BJ (cell line): ENCODE measurements at places on chromosomes 6 and 20. TPM values are rescaled to one million over a fixed set of nuclear protein-coding genes. Genes with fewer than 3 reads are reported as not detected.

Gene FAM209A
- 0.09 and 0.11 TPM in 2 replicates for polyA plus RNA-seq

Gene ROMO1
- 306 and 399 TPM in 2 replicates for polyA plus RNA-seq

Gene MAN1A1
- 1.6 and 3.1 TPM in 2 replicates for polyA plus RNA-seq

Gene DYNLT2
- polyA plus RNA-seq: 0.31 and 0.32 TPM in 2 replicates

Gene DDAH2
- 43.2 and 69.5 TPM in 2 replicates for polyA plus RNA-seq

Gene TLDC2
- 0.37 and 0.54 TPM in 2 replicates for polyA plus RNA-seq

Gene CPNE5
- polyA plus RNA-seq: 0.09 and 0.10 TPM in 2 replicates

Gene PTPRT
- not detected in 2 replicates for polyA plus RNA-seq

Gene SIRT5
- 4.6 and 7.2 TPM in 2 replicates for polyA plus RNA-seq

Gene PTK6
- 0.05 and 0.07 TPM in 2 replicates for polyA plus RNA-seq

Gene MRAP2
- polyA plus RNA-seq: 0.16 and 0.26 TPM in 2 replicates

Gene CALHM6
- 0.75 and 0.78 TPM in 2 replicates for polyA plus RNA-seq

Gene SOX4
- 2.4 and 2.9 TPM in 2 replicates for polyA plus RNA-seq

Gene EDN3
- not detected in 2 replicates for polyA plus RNA-seq

Gene MUC21
- polyA plus RNA-seq: not detected in 2 replicates

Gene RAB32
- 77.3 and 86.5 TPM in 2 replicates for polyA plus RNA-seq

Gene CALHM4
- polyA plus RNA-seq: not detected in 2 replicates

Gene FYN
- 43.4 and 55.1 TPM in 2 replicates for polyA plus RNA-seq

DNA sequence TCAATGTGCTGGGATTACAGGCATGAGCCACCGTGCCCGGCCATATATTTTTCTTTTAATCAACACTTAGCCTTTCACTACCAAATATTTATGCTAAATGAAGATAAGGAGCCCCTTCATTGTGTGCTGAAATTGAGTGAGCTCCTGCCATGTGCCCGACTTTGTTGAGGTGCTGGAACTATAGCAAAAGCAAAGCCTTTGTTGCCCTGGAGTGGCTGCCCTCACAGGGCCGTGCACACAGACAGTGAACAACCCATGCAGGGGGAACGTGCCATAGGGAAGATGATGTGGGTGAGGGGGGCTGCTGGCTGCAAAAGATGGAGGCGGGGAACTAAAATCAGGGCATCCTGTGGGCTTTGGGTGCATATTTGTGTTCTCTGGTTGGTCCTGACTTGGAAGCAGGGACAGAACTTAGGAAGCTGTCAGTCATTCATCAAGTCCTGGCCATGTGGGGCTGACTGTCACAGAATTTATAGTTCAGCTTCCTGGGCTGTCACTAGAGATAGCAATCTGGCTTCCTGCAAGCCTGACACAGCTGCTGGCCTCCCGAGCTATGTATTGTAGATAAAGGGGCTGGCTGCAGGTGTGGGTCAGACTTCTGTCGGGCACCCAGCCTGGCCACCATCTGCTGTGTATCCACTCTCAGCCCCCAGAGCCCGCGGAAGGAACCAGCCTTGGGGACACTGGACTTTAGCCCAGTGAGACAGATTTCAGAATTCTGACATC, 56.8 kb upstream of the MPC1 start:
- no peak for DNase-seq

GRCh38 chr6:38429546-38429945, 210.2 kb downstream of the BTBD9 start:
- DNase-seq: no peak

DNA sequence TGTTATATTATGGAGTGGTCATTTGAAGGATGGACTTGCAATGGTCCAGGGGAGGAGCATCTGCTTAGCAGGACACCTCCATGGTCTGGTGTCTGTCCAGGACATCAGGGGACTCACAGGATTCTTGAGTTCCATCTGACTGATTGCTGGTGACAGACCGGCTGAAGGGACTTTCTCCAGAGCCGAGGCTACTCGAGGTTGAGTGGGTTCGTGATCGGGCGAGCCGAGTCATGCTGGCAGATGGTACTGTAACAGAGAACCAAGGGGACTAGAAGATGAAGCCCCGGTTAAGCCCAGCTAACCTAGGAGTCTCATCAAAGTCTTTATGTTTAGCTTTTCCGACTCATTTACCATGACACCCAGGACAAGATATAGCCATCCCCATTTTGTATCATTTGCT, 7.5 kb upstream of the SLA2 start:
- no peak for DNase-seq

DNA sequence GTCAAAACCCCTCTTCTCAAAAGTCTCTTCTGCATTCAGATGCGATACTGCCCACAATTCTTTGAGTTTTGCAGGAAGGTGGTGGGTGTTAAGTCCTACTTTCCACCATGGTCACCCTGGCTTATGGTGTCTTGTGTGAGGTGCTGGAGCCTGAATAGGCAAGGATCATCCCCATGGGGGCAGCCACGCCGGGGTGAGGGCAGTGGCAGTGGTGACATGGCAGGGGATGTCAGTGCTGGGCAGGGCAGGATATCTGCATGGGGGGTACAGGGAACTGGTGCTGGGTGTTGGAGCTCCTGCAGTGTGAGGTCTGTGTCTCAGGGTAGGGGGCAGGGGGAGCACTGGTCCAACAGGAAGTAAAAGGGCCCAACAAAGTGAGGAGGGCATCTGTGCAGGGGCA, 2.3 kb downstream of the MAS1 start:
- no peak for DNase-seq

- DNase-seq: no peak
These were observed 901 bp upstream of the TMEM151B start for GRCh38 chr6:44269178-44269920.

DNA sequence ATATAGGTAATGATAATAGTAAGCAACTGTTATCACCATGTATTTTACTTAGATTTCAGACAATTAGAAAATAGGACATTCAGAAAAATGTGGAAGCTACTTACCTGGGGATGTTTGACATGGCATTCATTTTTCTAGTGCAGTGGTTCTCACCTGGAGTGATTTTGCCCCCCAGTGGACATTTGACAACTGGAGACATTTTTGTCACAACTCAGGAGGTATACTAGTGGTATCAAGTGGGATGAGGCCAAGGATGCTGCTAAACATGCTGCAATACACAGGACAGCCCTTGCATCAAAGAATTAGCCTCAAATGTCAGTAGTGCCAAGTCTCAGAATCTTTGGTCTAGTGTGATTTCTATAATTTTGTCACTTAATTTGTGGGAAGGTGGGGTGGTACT, 36.1 kb downstream of the NUS1 start:
- no peak for DNase-seq

- DNase-seq: no peak
These were observed 133.5 kb upstream of the CCDC28A start for GRCh38 chr6:138640028-138640427.

- DNase-seq: no peak
These were observed 1.4 kb upstream of the ARMC12 start for GRCh38 chr6:35735452-35735851.

GRCh38 chr6:56909115-56909907, 45.6 kb upstream of the BEND6 start:
- DNase-seq: no peak

- DNase-seq: no peak
These were observed 61.6 kb upstream of the EDN1 start for GRCh38 chr6:12228447-12229146.

DNA sequence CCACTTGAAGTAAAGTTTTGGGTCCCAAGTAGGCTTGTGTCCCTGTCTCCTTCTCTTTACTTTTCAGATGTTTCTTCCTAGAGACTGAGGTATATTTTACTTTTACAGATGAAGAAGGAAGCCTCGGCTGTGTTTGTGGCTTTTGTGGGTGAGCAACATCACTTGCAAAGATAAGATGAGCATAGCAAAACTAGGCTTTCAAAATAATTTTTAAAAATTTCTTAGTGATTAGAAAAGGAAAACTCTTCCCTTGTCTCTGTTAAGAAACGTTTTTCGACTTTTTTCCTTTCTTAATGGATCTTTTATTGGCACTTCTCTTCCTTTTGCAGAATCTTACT, 7.6 kb downstream of the PTPN1 start:
- no peak for DNase-seq

DNA sequence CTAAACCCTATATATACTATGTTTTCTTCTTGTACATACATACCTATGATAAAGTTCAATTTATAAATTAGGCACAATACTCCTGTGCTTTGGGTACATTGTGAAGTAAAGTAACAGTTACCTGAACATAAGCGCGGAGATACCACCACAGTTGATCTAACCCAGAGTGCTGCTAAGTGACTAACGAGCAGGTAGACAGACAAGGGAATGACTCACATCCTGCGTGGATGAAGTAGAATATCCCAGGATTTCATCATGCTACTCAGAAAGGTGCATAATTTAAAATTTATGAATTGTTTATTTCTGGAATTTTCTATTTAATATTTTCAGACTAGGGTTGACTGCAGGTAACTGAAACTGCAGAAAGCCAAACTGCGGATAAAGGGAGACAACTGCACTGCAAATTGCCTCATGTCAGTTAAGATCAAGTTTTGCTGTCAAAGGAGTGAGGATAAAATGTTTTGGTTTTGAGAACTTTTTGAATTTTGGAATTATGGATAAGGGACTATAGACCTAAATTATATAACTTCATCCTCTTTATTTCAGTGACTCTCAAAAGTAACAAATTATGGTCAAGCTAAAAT, 14.4 kb downstream of the MKKS start:
- no peak for DNase-seq

DNA sequence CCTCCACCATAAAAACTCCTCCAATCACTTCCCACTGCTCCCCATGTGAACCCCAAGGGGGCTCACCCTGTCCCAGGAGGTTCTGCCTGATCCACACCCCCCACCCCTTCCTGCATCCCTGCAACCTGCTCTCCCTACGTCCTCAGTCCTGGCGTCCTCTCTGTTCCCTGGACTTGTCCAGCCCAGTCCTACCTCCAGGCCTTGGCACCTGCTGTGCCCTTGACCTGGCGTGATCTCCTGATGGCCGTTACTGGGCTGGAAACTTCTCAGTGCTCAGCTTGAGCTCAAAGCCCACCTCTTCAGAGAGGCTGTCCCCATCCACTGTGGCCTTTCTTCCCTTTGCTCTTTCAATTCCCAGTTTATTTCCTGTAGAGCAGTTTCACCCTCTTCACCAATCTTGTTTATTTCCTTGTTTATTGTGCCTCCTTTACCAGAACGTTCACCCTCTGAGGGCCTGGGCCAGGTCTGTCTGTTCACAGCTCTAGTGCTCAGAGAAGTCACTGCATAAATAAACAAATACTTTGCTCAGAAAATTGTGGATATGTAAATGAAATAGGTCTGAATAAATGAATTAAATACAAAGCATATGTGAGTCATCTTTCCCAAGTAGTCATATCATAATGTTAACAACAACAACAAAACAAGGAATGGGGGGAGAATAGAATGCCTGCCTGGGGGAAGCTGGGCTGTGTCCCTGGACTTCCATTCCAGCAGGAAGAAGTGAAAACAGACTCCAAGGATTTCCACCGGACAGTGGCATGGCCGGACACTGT, 175.7 kb upstream of the SULF2 start:
- DNase-seq: no peak

DNA sequence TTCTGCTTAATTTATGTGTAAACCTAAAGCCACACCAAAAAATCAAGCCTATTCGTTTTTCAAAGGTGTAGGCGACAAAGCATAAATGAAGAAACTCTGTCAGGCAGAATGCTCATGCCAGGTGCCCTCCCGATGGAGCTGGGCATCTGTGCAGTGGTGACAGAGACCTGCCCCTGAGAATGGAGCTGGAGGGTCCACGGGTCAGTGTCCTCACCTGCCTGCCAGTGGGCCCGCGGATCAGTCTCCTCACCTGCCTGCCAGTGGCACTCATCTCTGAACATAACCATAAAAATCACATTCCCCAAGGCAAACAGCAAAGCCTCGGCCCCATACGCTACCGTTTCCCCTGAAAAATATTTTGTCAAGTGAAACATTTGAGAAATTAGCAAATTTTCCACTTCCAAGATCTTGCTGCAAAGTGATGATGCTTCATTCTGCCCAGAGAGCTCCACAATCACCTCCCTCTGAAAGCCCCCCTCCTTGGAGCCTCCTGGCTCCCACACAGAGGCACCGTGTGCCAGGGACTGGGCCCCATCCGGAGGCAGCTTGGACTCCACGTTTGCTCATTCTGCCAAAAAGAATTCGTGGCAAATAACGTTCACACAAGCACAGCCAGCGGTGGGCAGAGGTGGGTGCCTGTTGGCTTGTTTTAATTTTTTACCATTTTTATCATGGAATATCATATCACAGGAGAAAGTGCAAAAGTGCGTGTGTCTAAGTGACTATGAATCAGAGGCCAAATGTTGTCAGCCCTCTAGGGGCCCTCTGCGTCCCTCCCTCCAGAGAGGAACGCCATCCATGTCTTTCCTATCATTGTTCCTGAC, 88.8 kb downstream of the YTHDF1 start:
- no peak for DNase-seq

- DNase-seq: peak; percentile 96
These were observed 53.9 kb upstream of the HFE start for GRCh38 chr6:26033085-26033940.

GRCh38 chr6:17219098-17219497, 62.1 kb upstream of the RBM24 start:
- no peak for DNase-seq

- DNase-seq: no peak
These were observed 13.1 kb downstream of the BRPF3 start for GRCh38 chr6:36209606-36210005.

- no peak for DNase-seq
These were observed 37.8 kb upstream of the THEMIS start for GRCh38 chr6:127938701-127939100.

DNA sequence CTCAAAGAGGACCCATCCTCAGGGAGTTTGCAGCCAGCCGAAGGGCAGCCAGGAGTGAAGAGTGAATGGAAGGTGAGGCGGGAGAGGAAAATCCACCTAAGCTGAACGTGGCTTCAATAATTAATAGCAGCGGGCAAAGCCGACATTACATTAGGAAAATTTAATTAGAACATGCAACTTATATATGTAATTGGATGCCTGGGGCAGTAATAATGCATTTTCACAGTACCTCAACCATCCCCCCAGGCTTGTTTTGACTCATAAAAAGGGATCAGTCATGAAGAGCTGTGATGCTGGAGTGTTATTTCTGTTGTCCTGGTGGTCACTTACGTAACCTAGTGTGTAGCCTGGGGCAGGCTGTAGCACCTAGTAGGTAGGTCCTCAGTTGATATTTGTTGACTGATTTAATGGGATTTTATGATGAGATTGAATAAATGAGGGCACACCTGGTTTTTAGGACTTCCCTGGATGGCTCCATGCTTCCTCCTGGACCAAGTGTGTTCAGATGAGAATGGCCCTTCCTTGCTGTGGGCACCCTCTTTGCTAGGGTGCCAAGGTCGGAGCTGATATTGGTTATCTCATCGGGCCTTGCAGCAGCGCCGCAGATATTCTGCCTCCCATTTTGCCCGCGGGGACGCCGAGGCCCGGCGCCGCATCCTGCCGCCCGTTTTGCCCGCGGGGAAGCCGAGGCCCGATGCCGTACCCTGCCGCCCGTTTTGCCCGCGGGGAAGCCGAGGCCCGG, 128.8 kb downstream of the CDH26 start:
- no peak for DNase-seq

- peak; percentile 56 for DNase-seq
These were observed at the start of gene EEF1E1 for GRCh38 chr6:8102122-8102958. Gene EEF1E1, minus strand, starts transcription at chr6:8102548. Its CDS starts 27 bp downstream, at chr6:8102521.

GRCh38 chr6:74879234-74879633, 326.6 kb downstream of the COL12A1 start:
- DNase-seq: peak; percentile 85

DNA sequence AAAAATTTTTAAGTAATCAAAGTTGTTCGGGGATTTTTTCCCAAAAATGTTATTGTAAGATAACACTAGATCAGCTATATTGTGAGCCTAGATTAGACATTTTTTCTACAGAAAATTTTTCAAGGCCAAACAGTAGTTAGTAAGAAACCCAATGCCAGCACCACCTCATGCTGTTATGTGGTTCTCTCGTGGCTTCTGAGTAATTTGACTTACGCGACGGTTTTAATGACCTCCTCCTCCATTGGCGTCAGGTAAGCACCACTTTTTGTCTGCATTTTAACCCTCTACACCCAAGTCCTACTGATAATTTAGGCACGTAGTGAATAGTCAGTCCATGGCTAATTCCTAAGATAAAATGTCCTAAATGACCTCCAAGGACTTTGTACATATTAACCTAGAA, 9.7 kb downstream of the RPS6KA2 start:
- no peak for DNase-seq
